Hematopoietic multipotent progenitor cell (in vitro differentiated cells): ENCODE measurements at places on chromosomes 3 and 15.

DNA sequence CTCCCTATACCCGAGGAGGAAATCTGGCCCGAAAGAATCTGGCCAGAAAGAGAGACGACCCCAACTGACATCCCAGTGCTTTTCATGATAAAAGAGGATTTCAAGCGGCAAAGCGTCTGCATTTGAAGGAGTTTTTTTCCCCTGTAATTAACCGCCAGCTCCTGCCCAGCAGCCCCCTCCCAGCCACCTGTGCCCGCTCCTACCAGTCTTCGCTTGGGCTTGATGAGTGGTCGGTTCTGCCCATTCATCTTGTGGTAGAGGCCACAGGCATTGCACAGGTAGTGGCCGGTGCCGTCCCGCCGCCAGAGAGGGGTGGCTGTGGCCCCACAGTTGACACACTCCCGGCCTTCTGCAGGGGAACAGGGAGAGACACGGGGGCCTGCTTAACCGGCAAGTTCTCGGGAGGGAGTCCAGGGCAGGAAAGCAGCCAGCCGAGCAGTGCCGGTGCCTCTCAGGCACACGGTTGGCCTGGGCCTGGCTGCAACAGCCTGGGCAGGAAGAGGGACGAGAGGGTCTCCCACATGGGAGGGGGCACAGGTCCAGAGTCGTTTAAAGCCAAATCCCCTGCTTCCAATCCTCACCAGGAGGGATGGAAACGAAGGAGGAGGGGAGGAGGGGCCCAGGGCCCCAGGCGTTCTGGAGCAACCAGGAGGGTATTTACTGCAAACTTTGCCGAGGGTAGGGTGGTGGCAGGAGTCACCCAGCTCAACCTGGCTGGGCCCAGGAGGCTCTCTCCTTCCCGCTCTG is 9.2 kb downstream of the GATA2 start:
- DNase-seq: no peak

DNA sequence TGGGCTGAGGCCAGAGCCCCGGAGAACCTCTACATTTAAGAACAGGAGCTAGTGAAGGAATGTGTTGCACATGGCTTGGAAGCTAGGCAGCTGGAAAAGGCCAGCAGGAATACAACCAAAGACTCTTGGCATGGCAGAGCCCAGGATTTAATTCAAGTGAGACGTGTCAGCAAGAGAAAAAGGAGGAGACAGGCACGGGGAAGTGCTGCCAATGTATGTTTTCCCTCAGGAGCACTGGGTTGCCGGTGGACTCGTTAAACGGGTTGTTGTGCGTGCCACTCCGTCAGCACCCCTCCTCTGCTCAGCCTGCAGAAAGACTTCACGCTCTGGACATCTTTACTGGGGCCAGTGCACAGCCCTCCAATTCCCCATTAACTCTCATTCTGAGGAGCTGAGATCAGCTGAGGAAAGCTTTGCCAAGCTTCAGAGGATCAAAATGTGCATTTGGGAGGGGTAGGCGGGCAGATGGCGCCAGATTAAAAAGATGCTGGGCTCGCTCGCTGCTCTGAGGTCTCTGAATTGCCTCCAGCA is 103.7 kb downstream of the PDZRN3 start:
- no peak for DNase-seq

- no peak for DNase-seq
Observed at GRCh38 chr15:89542369-89542768, 32.9 kb upstream of the TICRR start.

GRCh38 chr3:179661777-179662176 is 8.9 kb downstream of the USP13 start:
- DNase-seq: no peak
